ENCODE measurements at places on chromosomes 3 and 15.

DNA sequence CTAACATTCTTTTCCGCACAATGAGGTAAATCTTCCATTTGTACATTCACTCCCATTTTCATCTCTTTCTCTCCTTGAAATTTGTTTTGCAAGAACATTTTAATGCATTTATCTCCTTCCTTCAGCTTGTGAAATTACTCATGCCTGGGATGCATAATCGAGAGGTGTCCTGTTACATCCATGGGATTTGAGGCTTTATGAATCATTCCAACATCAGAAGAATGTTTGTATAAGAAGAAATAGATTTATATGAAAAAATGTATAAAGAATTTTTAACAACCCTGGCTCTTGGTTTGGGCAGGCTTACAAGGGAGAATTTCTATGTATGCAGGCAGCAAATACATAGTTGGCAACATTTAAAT lies 93.2 kb upstream of the MBNL1 start:
- no peak for DNase-seq

GRCh38 chr15:29835301-29835700 lies 13.0 kb upstream of the TJP1 start:
- DNase-seq, result no peak

GRCh38 chr3:15815696-15816095 lies 17.9 kb upstream of the ANKRD28 start:
- no peak for DNase-seq

DNA sequence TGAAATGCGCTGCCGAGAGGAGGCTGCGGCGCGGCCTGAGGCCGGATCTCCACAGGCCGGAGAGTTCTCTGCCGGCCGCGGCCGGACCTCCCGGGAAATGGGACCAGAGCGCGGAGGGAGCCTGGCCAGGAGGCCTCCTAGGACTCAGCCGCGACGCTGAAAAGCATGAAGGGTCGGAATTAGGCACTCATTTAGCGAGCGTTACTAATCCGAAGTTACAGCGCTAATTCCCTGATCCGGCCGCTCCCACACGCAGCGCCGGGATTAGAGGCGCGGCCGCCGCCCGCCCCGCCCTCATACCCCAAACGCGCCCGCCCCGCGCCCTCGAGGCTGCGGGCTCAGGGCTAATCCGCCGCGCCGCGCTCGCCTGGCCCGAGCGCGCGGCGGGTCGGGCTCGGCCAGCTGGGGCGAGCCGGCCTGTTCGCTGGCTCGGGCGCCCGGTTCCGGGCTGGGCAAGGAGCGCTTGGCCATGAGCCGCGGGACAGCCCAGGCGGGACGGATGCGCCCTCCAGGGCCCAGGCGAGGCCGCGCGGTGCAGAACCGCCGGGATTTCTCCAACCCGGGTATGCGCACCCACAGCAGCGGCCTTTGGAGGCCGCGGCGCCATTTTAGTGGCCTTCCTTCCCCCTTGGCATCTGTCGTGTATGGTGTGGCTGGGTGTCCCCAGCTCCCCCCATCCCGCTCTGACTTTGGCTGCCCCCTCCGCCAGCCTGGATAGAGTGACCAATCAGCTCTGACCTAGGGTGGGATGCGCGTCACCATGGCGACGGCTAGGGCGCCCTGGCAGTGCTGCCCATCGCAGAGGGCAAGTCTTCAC lies 36.8 kb upstream of the POLG start:
- DNase-seq, result no peak

DNA sequence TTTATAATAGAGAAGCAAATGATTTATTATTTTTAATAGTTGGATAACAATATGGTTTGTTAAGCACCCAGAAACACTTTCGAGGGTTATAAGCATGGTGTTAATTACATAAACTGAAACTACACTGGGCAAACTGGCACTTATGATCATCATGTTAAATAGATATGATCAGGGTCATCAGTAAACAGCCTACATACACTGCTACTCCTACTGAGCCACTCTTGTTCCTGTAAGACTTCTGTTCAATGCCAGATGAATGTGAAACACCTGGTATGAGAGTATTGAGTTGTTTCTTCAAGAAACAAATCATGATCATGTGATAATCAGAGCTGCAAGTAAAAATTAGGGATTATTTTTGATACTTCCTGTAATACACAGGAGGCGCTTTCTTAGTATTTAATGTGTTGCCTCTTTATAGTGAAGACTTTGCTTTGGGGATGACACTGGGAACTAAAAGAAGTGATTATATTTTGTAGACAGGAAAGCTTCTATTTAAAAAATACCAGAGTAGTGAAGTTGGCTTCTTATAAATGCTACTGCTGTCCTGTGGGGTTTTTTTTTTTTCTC lies 32.3 kb upstream of the UTS2B start:
- DNase-seq, result no peak

DNA sequence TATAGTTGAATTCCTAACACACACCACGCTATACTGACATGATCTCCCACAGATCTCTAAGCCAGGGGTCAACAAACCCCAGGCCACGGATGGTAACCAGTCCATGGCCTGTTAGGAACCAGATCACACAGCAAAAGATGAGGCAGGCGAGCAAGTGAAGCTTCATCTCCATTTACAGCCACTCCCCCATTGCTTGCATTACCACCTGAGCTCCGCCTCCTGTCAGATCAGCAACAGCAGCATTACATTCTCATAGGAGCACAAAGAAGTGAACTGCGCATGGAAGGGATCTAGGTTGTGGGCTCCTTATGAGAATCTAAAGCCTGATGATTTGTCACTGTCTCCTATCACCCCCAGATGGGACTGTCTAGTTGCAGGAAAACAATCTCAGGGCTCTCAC lies 2.7 kb downstream of the PDCD7 start:
- no peak for DNase-seq

DNA sequence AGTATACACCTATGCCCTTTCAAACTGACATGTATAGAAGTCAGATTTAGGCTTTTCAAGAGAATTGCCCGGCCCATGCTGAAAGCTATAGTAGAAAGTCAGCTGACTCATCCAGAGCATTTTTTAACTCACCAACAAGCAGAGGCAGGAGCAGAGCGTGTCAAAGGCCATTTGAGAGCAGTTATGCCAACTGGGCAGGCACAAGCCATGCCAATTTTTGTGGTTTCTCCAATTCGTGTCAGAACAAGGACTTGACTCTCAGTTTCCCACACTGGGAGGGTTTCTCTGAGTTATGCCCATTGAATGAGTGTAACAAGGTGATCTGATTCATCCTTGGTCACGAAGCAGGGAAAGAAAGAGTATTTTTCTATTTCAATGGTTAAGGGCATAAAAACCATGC lies 403.3 kb upstream of the THBS1 start:
- DNase-seq, result no peak

DNA sequence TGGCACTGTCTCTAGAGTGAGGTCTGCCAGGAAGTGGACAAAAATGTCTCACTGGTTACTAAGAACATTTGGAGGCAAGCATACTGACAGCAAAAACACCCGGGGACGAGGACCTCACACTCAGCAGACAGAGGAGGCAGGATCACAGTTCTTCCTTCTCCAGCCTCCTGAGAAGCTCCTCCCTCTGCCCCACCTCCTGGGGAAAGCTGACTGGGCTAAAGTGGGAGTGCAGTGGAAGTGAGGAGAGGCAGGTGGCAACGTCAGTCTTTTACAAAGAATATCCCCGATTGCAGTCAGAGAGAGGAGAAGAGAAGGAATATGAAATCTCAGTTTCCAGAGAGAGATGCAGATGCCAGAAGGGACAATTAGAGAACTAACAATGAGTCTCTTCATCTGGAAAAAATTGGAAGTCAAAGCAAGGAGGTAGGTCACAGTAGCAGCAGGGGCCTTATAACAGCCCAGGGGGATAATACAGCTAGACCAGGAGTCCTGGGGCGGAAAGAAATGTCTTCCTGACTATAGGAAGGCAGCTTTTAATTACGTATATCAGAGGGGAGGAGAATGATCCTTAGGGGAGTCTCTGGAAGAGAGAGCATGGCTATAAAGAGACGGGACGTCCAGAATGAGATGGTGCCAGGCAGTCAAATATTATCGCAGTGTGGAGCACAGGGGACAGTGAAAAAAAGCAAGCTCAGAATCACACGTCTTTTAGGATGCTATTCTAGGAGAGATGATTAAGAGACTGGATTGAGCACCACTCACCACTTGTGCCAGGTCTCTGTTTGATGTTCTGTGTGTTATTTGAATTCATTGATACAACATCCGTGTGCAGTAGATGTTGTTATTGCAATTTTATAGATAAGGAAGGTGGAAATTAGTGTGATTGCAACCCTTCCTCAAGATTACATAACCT lies 47.2 kb downstream of the LEO1 start:
- DNase-seq, result no peak

GRCh38 chr3:76879959-76880358 lies 159.9 kb upstream of the ROBO2 start:
- no peak for DNase-seq

DNA sequence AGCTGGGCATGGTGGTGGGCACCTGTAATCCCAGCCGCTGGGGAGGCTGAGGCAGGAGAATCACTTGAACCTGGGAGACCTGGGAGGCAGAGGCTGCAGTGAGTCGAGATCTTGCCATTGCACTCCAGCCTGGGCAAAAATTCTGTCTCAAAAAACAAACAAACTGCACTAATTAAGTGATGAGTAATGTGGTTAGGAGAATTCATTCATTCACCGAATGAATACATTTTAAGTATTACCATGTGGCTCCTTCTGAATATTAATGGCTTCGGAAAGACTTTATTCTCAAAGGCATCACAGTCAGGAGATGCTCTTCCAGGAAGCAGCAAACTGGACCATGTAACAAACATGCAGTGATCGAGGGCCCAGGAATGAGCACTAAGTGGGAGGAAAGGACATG lies 23.6 kb downstream of the SPTSSB start:
- DNase-seq, result no peak

DNA sequence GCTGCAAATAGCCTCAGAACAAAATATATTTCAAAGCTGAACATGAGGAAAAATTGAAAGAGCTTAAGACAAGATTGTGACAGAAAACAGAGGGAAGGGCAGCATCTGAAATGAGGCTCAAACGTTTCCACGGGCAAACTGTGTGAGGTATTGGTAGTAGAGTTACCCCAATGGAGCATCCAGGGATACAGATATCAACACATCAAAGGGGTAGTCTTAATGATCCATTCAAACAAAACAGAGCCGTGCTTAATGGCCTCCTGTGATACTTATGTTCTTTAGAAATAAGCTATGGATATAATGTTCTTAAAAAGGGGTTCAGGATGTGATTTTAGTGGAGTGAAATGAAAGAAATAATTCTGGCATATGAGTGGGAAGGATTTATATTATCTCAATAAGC lies 430.3 kb upstream of the PDZRN3 start:
- no peak for DNase-seq

DNA sequence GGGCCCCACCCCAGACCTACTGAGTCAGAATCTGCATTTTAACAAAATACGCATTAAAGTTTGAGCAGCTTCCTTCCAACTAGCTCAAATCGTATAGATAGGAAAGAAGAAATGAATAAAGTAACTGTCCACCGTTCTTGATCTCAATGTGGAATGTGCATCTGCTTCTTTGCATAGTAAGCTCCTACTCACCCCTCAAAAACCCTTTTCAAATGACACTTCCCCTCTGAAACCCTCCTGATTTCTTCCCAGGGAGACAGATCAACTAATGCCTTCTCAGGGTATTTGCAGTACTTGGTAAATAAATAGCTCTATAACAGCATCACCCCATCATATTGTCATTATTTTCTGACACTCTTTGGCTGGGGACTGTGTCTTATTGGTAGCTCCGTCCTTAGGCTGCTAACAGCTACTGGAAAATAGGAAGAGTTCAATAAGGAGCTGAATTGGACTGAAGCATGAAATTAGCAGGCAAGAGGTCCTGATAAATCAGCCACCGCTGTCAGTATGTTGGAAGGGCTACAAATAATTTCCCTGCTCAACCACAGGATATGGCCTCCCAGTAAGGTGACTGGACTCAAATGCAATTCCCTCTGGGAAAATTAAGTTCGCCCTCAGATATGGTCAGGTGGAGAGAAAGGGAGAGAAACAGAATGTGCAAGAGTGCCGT lies 10.2 kb downstream of the OXTR start:
- DNase-seq, result no peak

- no peak for DNase-seq
Observed at GRCh38 chr15:98217356-98217755, 256.9 kb downstream of the ARRDC4 start.

DNA sequence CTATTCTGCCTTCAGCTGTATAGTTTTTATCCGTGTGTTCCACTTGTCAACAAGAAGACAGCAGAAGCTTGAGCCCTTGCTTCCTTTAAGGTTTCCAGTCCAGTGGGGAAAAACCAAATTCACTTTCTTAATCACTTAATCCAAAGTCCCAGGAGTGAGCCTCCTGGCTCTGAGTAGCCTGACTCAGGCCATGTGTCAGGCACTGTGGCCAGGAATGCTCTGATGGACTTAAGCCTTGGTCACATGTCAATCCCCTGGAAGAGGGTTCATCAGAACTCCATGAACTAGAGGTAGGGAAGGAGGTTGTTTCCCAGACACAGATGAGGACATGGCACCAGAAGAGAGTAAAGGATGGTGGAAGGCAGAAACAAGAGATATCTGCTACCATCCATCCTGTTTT lies 8.8 kb downstream of the VIPR1 start:
- DNase-seq, result no peak

DNA sequence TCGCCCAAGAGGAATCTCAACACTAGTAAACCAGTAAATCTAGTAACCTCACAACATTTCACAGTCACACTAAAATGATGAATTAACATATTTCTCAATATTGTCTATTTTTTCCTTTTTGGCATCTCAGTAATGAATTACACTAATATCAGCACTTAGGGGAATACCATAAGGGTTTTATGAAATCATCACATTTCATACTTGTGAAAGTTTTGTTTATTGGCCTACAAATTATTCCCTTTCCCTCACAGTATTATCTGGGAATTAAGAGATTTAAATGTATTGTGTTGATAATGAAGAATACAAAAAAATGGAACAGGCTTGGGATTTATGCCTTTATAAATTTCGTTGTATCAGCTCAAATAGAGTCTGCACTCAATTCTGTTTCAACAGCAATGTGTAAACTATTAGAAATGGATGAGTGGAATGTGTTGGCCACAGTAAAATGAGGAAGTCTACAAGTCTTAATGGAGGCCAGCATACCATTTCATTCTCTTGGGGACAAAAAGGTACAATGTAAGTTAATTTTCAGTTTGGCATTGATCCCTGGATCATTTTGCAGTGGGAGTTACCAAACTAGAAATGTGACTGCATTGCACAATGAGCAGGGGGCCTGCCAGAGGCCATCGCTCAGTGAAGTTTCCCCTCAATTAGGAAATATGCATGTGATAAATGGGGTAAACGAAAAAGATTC lies 195.4 kb downstream of the FMN1 start:
- DNase-seq, result no peak

DNA sequence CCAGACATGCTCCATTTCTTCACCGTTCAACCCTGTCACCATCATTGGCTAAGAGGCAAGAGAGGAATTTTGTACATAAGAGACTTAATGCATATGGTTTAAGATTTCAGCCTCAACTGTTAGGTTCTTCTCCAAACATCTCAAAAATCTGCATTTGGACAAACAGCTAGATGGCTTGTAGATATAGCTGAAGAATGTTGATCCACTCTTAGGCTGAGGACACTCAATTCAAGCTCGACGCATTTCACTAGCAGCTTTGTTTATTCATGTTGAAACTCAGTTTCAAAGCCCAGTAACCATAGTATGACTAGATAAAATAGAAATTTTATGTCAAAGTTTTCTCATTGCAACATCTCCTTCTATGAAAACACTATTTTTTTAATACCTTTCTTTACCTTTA lies 208.2 kb downstream of the THRB start:
- DNase-seq, result no peak

GRCh38 chr3:122948408-122948807 lies 79.2 kb downstream of the SEMA5B start:
- DNase-seq, result no peak

Measured in activated CD8-positive, alpha-beta memory T cell treated with anti-CD3 and anti-CD28 coated beads, Interleukin-2, amount 10 ng/mL, durations not matched to agents 7 days and 5 days (primary cell).